Suppressor macrophage (primary cell): ENCODE measurements at places on chromosomes 5 and 9.

DNA sequence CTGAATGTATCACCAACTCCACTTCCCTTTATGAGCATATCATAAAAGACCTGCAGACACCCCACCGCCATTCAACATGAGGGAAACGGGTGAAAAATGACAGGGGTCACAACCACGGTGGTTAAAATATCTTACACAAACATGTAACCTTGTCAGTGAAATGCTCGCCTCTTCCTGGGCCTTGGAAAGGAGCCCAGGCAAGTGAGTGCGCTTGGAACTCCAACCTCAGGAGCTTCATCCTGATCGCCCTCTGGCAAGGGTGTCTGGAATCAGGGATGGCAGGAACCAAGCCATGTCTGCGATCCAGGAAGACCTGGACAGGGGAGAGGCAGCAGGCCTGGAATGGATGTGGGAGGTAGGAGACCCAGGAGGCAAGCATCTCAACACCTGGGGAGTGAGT, 282.7 kb downstream of the GAS1 start:
- no peak for DNase-seq

DNA sequence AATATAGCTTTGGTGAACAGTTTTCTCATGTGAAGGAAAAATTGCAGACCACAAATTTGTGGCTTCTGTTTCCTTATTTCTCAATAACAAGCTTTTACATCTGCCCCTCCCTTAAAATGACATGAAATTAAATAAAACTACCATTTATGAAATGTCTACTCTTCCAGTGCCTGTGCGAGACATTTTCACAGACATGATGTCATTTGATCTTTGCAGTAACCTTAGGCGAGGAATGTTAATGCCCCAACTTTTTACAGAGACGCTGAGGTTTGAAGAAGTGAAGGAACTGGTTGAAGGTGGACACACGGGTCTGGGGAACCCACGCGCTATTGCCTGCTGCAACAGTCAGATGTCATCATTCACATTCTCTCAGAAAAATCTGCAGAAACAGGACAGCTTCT, 61.5 kb downstream of the OSTF1 start:
- peak; percentile 76 for DNase-seq

- DNase-seq: no peak
Observed at GRCh38 chr9:70255486-70255885, 3.3 kb upstream of the SMC5 start.

DNA sequence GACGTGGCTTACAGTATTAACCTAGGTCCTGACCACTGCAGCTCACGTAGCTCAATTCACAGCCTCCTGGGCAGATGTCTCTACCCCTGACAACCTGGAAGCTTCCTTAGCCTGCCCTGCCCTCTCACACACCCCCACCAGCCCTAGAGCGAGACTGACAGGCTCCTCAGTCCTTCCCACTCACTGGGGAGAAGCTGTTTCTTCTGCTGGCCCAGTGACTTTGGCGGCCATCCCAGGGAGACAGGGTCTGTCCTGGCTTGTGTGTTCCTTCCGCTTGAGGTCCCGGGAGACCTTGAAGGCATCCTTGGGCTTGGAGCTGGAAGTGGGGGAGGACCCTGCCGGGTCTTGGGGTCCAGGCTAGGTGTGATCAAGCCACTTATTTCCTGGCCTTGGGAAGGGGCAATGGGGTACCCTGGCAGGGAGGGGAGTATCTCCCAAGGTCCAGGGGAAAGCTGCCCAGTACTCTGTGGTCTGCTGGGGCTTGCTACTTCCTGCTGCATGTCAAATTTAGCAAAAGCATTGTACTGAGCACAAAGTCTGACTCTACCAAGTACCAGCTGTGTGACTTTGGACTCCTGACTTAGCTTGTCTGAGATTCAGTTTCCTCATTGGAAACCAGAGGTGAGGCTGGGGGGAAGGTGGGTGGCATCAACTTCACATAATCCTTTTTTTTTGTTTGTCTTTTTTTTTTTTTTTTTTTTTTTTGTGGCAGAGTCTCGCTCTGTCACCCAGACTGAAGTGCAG, 1.9 kb downstream of the MIGA2 start:
- no peak for DNase-seq

DNA sequence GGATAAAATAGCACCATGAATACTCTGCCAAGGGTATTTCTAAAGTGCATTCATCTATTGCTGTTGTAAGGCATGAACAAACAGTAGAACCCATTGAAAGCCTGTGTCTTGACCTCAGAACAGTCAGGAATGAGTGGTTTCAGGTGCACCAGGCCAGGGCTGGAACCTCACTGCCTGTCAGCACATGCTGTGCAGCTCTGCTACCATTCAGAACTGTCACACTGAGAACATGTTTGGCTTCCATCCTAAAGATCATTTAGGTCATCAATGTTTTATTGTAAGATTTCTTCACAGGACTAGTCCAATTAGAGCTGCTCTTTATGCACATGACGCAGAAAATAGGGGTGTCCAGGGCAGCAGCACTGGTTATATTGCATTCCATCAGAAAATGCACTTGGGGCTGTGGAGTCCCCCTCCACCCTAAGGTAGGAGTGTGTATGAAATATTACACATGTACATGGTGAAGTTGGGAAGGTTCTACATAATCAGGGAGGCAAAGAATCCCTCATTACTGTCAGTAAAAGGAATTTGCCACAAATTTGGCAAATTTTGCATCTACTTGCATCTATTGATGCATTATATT, 408.0 kb downstream of the CTNND2 start:
- DNase-seq: no peak

- DNase-seq: no peak
Observed at GRCh38 chr5:168327994-168328393, 36.5 kb downstream of the WWC1 start.

DNA sequence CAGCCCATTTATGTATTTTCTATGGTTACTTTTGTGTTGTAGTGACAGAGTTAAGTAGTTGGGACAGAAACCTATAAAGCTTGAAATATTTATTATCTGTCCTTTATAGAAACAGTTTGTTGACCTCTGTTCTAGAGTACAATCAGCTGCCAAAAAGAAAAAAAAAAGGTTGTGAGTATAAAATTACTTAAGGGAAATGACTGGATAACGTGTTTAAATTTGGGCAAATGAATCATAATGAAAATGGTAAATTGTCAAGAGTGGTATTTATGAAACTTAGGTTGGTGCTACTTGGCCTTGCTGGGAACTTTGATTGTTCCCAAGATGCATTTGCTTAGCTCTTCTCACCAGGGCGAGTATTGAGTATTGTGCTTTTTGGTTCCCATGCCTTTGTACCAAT, 70.2 kb upstream of the IL6ST start:
- DNase-seq: no peak

- no peak for DNase-seq
Observed at GRCh38 chr5:33781286-33781685, 110.5 kb downstream of the ADAMTS12 start.

DNA sequence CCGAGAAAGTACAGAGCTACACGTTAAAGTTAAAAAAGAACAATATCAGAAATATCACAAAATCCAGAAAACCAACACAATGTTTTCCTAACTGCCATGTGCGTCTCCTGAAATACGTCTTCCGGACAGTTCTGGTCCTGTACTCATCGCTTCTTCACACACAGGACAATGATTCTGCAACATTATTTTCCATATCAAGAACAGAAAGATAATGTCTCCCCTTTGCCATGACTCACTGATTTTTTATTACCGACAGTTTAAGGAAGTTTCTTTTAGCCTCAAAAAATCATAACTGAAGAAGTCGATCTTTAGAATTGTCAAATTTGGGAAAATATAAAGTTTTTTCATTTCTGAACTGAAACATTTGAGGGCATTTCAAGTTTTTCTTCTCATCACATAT, 2.5 kb downstream of the TBC1D9B start:
- DNase-seq: peak; percentile 50

DNA sequence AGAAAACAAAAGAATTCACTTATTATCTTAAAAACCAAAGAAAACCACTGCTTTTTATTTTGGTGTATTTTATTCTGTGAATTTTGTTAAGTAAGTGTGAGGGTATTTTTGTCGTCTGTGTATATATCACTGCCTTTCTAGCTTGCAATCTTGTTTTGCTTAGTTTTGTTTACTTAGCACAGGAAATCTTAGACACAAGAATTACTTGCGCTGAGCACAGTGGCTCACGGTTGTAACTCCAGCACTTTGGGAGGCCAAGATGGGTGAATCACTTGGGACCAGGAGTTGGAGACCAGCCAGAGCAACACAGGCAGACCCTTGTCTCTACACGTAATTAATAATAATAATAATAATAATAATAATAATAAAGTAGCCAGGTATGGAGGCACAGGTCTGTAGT, 230.3 kb downstream of the PAPPA start:
- DNase-seq: no peak
